Stimulated activated CD8-positive, alpha-beta memory T cell treated with anti-CD3 and anti-CD28 coated beads, Interleukin-4, amount 100 ng/mL, for 4 hours (primary cell): ENCODE measurements at places on chromosomes 1 and 21.

DNA sequence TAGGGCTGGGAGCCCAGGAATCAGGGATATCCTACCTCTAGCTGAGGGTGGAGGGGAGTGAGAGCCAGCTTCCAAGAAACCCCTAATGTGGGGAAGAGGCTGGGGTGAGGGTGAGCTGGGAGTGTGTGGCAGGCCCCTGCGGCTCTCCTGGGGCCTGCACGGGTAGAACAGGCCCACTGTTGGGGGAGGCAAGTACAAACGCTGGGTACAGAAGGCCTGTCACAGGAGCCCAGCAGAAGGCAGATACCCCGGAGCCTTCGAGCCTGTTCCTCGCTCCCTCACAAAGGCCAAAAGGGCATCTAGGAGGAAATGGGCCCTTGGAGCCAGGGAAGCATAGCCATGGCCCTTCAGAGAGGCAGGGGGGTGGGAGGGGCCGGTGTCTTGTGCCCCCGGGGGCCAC is 13.7 kb downstream of the CELF3 start:
- no peak for DNase-seq

DNA sequence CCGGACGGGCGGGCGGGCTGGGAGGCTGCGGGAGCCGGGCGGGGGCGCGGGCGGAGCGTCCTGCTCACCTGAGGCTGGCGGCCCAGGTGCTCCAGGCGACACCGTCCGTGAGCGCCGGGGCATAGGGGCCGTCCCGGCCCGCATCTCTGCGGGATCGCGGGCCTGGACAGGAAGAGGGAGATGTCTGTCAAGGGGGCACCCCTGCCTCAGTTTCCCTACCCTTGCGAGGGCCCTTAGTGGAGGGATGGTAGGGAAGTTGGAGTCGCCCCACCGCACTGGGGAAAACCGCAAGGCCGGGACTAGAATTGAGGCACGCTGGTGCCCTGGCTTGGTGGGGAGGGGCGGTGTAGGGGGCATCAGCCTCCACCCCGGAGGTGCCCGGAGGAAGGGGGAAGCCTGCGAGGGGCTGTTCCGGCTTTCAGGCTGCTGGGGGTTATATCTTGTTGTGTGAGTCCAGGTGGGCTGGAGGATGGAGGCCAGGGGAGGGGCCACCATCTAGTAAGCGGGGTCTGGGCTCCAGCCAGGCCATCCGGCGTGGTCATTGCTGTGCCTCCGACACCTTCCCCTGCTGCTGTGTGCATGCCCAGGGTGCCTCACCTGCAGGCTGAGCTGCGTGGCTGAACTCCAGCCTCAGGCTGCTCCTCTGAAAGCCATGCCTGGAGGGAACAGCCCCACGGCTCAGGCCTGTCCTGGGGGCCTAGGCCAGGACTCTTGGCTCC is 580 bp downstream of the VWA1 start:
- DNase-seq: no peak

- DNase-seq: no peak
Observed at GRCh38 chr1:98478121-98478520, 183.4 kb upstream of the SNX7 start.

- DNase-seq: no peak
Observed at GRCh38 chr1:33317946-33318345, 3.0 kb downstream of the A3GALT2 start.

DNA sequence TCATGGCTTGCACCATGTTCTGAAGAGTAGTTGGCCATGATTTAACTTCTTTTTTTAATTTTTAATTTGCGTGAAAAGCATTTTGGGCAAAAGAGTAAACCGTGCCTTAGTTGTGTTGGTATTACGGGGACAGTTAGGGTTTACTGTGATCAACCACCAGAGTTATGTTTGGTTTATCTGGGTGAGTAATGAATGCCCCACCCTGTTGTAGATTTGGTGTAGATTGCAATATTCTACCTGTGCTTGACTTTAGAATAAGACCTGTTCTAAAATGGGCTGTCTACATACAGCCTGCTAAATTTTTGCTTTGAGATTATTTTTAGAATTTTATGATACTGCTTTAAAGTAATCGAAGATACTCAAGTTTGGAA is 1.4 kb downstream of the USP25 start:
- DNase-seq: no peak

DNA sequence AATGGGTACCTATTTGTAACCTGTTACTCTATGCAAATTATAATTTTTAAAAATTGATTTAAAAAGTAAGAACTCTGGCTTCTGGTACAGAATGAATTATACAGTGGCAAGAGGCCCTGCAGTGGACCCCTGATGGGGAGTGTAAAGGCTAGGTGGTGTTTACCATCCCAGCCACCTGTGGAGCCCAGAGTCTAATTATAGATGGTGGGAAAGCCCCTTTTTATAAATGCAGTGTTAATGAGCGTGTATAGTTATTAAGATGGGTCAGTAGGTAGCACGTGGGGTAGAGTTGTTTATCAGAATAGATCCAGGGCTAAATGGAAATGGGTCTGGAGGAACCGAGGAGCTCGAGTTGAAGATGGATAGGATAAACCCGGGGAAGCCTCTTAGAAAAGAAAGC is 13.9 kb upstream of the PRELP start:
- no peak for DNase-seq

DNA sequence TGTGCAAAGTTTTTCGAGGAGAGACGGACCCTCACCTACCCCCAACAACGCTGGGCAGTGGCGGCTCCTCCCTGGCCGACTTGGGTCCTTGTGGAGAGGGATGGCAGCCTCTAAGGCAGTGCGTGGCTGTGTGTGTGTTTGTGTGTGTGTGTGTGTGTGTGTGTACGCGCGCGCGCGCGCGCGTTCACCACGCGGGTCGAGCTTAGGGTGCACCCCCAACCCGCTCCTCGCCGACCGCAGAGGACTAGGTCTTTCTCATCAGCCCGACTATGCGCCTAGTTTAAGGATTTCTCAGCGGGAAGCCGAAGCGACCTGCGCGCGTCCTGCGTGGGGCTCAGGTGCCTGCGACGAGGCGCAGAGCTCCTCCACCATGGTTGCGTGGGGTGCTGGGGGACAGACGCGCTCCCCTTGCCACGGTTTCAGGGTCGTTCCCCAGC is 940 bp downstream of the SOX13 start:
- DNase-seq: no peak

- no peak for DNase-seq
Observed at GRCh38 chr1:241101622-241102021, 255.4 kb downstream of the RGS7 start.

GRCh38 chr21:37631319-37632117 is 264.9 kb downstream of the DYRK1A start:
- no peak for DNase-seq

GRCh38 chr1:18400347-18401102 is 80.2 kb upstream of the KLHDC7A start:
- DNase-seq: no peak

- DNase-seq: no peak
Observed at GRCh38 chr21:40827509-40827908, 19.4 kb downstream of the DSCAM start.

GRCh38 chr1:19344372-19344810 is 32.3 kb downstream of the SLC66A1 start:
- no peak for DNase-seq
